OCI-LY7 (cell line): ENCODE measurements at places on chromosomes 12 and 14.

DNA sequence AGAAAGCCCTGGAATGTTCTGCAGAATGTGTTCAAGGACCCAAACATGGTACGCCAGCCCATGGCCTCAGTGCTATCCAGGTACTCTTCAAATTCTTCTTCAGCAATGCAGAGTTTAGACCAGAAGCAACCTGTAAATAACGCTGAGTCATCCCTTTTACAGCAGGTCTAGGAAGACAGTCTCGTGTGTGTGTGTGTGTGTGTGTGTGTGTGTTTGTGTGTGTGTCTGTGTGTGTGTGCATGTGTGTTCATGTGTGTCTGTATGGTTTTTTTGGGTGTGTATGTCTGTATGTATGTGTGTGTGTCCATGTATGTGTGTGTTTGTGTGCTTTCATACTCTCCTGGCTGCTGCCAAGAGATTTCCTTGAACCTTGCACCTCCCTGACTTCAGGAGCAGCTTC is 60.1 kb upstream of the RFX4 start:
- no peak for DNase-seq

- no peak for DNase-seq
Measured at GRCh38 chr12:68303850-68304249, 28.3 kb downstream of the MDM1 start.

- DNase-seq, result no peak
Measured at GRCh38 chr14:70114621-70115156, 74.1 kb downstream of the SLC8A3 start.

- DNase-seq, result peak; percentile 40
Measured at GRCh38 chr14:91252871-91253794, 8.6 kb upstream of the GPR68 start.

DNA sequence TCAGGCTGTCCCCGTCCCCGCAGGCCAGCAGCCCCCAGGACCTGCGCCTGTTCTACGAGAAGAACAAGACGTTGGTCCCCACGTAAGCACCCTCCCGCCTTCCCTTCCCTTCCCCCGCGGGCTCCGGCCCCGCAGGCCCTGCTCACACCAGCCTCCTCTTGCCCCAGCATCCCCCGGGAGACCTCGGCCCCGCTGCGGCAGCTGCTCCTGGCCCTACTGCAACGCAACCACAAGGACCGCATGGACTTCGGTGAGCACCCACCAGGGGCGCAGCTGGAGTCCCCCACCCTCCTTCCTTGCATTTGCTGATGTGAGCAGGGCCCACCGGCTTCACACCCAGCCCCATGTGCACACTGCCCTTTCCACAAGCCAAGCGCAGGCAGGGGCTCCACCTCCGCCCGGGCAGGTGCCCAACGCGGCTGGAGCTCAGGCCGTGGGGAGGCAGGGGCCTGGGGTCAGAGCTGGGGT is 15.4 kb downstream of the ULK1 start:
- no peak for DNase-seq

DNA sequence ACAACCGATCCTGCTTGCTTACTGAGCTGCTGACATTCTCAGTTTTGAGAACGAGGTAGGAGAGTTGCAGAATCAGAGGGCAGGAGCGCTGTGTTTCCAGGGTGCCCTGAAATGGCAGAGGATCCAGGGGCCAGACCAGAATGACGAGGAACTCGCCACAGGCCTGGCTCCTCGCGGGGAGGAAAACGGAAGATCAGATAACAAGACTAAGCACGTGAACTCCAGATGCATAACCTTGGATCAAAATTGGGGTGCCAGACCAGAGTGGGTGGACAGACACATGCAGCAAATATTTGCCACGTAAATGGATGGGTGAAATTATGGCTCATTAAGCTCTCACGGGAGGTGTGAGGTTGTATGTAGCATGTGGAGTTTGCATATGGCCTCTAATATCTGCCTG is 46.5 kb downstream of the ELK3 start:
- DNase-seq, result no peak

DNA sequence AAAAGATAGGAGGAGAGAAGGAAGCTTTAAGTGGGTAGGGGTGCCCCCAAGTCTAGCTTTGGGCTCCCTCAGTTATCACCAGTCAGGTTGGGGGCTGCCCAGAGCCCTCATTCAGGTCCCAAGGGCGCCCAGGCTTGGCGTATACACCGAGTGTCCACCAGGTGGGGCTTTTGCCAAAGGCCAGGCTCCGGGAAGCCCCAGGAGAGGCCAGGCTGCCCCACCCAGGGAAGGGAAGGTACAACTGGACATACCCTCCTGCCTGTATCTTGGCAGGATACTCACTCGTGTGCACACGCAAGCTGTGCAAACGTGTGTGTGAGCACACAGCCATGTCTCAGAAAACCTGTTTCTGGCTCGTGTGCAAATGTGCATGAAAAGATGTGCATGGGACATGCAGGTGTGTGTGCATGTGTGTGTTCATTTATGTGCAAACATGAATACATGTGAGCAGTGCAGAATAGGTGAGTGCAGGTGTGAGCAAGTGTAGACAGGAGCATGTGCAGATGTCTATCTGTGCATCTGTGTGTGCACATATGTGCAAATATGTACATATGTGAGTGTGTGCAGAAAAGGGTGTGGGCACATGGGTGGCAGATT is 103.9 kb upstream of the MYL2 start:
- peak; percentile 74 for DNase-seq

- peak; percentile 29 for DNase-seq
Measured at GRCh38 chr12:7970475-7971252, 34.7 kb upstream of the SLC2A3 start.

- peak; percentile 79 for DNase-seq
Measured at GRCh38 chr12:57110104-57111030, 795 bp downstream of the STAT6 start.

GRCh38 chr14:61113561-61114225 is 132.6 kb downstream of the SLC38A6 start:
- peak; percentile 29 for DNase-seq

GRCh38 chr12:107760809-107761501 is at the start of gene PRDM4:
Gene PRDM4 (minus strand): TSS chr12:107761137. CDS start chr12:107760515, 622 bp downstream.
- DNase-seq, result peak; percentile 95

DNA sequence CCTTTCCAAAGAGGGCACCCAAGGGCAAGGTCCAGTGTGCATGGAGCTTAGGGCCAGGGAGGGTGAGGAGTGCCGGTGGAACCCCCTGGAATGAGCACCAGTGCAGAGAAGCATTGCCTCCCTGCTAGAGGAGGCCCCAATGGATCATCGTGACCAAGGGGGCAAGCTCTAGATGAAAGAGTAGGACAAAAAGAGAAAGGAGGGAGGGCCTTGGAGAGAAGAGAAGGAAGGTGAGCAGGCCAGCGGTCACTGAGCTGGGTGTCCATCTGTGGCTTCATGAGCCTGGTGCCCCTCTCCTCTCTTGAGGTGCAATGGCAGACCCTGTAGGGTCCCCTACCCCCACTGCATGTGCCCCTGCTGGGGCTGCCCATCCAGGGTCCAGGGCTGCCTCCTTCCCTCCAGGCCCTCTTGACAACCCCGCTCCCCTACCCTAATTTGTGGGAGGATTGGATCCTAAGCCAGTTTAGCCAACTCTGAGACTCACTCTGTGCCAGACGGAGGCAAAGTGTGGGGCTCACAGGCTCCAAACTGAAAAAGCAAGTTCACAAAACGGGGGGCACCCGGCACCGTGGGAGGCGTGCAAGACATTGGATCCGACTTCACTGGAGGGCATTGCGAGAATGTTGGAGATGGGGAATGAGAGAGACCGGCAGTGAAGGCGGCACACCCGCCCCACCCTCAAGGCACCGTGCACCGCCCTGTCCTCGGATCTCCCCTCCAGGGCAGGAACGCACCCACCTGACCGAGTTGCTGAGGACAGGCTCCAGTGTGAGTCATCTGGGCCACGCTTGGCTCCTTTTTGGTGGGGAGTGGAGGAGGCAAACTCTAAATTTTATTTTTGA is 207.5 kb downstream of the KIF26A start:
- DNase-seq, result no peak

DNA sequence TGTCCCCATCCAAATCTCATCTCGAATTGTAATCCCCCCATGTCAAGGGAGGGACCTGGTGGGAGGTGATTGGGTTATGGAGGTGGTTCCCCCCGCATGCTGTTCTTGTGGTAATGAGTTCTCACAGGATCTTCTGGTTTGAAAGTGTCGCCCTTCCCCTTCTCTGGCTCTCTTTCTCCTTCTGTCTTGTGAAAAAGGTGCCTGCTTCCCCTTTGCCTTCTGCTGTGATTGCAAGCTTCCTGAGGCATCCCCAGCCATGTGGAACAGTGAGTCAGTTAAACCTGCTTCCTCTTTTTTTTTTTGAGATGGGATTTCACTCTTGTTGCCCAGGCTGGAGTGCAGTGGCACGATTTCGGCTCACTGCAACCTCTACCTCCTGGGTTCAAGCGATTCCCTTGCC is 104.0 kb downstream of the CCDC91 start:
- peak; percentile 18 for DNase-seq

- peak; percentile 33 for DNase-seq
Measured at GRCh38 chr12:128810182-128811127, 13.3 kb downstream of the SLC15A4 start.

DNA sequence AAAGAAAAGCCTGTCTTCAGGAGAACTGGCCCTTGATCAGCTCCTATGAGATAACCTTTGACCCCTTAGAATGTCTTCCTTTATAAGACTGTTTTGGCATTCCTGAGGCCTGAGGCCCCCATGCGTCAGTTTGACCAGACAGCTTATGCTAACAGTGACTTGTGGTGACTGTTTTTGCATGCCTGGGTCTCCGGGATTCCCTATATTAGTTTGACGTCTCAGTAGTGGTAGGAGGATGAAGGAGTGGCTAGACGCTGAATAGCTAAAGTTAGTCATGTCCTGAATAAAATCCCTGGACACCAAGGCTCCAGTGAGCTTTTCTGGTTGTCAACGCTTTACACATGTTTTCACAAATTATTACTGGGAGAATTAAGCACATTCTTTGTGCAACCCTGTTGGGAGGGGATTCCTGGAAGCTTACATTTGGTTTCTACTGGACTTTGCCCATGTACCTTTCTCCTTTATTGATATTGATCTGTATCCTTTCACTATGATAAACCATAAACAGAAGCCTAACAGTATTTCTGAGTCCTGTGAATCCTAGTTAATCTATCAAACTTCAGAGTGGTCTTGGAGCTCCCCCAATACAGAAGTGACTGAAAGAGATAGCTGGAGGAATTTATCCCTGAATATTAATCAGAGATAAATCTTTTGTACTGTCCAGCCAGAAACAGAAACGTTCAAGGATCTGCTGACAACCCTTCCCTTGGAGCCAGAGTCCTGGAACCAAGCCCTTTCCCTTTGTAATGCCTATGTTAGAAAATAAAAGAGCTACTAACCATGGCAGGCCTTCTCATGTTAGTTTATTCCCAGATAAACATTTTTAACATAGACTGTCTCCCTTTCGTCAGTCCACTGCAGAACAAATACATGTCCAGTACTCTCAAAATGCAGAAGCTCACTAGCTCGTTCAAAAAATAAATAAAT is 479.2 kb downstream of the RPS29 start:
- DNase-seq, result no peak

- peak; percentile 85 for DNase-seq
Measured at GRCh38 chr14:31207287-31207754, 272 bp downstream of the HECTD1 start.

GRCh38 chr12:14554281-14555007 is 13.2 kb downstream of the PLBD1 start:
- no peak for DNase-seq

- DNase-seq, result no peak
Measured at GRCh38 chr14:101019990-101020710, 116.6 kb upstream of the RTL1 start.

- DNase-seq, result no peak
Measured at GRCh38 chr14:33465846-33466700, 484.8 kb downstream of the EGLN3 start.

- no peak for DNase-seq
Measured at GRCh38 chr12:87425942-87426554, 603.2 kb downstream of the C12orf50 start.

DNA sequence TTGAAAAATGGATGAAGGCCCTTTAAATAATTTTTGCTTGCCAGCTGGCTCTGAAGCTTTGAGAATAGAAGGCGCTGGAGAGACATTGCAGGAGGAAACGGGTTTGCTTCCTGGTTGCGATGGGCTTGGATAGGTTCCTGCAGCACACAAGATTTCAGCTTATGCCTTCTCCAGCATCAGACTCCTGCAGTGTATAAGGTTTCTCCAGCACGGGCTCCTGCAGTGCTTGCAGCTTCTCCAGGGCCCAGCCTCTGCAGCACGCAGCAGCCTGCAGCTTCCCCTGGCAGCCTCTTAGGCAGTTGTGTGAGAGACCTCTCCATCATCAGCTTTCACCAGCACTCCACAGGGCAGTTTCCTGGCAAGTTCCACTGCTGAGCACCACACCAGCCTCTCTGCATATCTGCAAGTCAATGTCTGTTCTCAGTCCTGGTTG is 78.7 kb upstream of the ZDHHC17 start:
- DNase-seq, result no peak

DNA sequence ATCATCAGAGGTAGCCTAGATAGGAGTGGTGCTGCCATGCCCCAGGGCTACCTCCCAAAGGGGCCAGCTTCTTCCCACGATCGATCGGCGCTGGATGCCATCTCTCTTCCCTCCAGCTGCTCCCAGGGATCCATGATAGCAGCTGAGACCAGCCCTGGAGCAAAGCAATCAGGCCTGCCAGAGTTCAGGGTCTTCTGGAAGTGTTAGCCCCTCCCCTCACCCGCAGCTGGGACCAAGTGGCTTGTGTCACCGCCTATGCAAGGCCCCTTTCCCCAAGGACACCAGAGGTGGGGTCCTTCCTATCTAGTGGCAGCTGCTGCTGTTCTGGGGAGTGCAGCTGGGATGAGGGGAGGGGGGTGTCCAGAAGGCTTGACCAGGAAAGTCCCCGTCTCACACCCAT is 87.0 kb downstream of the IRF2BPL start:
- no peak for DNase-seq

GRCh38 chr12:71159878-71160277 is 2.1 kb upstream of the TSPAN8 start:
- DNase-seq, result no peak

DNA sequence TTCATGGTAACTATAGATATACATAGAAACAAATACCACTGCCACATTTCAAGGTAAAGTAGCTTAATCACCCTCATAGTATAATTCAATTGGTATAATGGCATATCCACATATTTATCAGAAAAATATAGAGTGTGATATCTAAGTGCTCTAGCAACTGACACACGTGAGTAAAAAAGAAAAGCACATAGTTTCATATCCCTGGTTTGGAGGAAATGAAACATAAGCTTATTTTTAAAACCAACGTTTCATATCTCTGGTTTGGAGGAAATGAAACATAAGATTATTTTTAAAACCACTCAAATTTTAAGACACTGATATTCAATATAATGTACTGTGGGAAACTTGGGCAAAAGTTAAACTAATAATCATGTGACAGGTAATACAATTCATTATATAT is 2.1 kb downstream of the OR6C70 start:
- DNase-seq, result peak; percentile 52

- DNase-seq, result no peak
Measured at GRCh38 chr14:68407285-68407684, 385.6 kb downstream of the ZFP36L1 start.

GRCh38 chr12:130369816-130370215 is 32.1 kb downstream of the PIWIL1 start:
- no peak for DNase-seq

DNA sequence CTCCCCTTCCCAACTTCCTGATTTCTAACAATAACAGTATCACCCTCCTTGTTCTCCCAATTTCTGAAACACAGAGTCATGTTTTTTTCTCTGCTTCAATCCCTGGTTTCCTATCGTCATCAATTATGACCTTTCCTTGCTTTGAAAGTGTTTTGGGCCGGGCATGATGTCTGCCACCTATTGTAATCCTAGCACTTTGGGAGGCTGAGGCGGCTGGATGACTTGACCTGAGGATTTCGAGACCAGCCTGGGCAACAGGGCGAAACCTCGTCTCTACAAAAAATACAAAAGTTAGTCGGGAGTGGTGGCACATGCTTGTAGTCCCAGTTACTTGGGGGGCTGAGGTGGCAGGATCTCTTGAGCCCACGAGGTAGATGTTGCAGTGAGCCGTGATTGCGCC is 12.6 kb upstream of the GPR162 start:
- no peak for DNase-seq
